IPS DF 6.9 (cell line): ENCODE measurements at places on chromosomes 12 and 14.

DNA sequence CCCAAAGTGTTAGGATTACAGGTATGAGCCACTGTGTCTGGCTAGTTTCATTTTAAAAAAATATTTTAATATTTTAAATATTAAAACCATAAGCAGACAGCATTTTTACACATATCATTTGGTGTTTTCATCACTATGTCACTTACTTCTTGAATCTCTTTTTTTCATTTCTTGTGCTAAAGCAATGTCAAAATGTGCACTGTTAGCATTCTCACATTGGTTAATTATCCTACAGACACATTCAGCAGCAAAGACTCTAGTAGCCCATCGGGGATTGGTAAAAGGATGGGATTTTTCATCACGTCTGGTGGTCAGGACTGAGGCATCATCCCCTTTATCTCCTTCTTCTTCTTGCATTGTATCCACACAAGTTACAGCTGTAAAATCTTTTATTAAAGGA is 96.9 kb downstream of the HEATR5A start:
- no peak for DNase-seq

GRCh38 chr12:76719171-76720041 is 44.5 kb upstream of the ZDHHC17 start:
- no peak for DNase-seq

DNA sequence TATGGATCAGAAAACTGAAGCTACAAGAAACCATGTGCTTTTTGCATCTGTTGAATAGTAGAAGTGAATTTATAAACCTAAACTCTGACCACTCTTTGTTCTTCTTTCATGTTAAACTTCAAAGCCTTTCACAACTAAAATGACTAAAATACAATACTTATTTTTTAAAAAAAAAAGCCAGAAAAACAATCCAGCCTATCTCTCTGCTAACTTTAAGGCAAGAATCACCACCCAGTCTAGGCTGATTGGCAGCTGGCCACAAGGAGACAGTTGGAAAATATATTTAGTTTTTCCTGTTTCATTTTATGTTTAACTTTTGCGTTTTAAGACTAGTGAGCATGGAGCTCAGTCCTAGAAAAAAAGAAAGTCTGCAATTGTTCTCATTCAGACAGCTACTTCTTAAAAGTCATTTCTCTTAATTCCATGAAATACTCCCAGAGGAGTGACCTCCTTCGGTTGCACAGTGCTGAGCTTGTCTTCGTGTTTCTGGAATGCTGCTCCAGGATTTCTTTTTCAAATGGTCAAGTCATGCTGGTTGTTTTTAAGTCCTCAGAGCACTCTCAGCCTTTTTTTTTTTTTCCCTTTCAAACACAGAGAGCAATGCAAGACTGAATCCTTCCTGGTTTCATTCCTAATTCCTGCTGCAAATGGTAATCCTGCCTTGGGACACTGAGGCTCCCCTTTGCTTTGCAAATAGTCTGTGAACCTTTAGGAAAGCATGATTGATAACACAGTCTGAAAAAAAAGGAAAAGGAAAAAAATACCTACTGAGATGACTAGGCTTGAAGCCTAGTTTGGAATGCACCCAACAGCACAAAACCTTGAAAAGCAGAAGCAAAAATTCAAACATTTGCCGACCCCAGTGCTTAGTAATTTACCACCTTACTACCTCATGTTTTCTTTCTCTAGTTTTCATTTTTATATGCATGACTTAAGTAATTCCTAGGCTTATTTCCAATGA is 233.3 kb upstream of the DAAM1 start:
- no peak for DNase-seq

- peak; percentile 29 for DNase-seq
These were observed 4.7 kb downstream of the ADCK1 start for GRCh38 chr14:77804592-77804991.

DNA sequence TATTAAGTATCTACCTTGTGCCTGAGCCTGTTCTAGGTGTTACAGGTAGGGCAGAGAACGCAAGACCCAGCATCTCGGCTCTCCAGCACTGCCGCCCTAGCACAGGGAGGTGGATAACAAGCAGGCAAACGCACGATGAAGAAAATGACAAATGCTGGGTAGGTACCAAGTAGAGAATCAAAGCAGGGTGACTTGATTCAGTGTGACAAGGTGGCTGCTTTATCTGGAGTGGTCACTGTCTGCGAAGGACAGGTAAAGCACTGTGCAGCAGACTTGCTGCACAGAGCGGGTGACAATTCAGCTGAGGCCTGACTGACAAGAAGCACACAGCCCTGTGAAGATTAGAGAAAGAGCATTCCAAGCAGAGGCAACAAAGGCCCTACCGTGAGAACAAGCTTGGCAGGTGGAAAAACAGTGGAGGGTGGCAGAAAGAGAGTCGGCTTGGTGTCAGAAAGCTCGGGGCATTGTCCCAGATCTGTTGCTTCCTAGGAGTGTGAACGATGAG is 12.9 kb downstream of the PRKCH start:
- DNase-seq, result no peak

DNA sequence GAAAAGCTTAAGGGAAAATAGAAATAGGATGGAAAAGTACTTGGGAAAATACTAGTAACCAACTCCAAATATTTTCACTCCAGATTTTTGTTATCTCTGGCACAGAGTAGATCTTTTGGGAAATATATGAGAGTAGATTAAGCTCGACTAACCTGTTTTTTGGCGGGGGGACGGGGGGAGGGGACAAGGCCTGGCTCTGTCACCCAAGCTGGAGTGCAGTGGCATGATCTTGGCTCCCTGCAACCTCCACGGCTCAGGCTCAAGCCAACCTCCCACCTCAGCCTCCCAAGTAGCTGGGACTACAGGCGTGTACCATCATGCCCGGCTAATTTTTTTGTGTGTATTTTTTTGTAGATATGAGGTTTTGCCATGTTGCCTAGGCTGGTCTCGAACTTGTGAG is 4.8 kb downstream of the DHRS7 start:
- no peak for DNase-seq

DNA sequence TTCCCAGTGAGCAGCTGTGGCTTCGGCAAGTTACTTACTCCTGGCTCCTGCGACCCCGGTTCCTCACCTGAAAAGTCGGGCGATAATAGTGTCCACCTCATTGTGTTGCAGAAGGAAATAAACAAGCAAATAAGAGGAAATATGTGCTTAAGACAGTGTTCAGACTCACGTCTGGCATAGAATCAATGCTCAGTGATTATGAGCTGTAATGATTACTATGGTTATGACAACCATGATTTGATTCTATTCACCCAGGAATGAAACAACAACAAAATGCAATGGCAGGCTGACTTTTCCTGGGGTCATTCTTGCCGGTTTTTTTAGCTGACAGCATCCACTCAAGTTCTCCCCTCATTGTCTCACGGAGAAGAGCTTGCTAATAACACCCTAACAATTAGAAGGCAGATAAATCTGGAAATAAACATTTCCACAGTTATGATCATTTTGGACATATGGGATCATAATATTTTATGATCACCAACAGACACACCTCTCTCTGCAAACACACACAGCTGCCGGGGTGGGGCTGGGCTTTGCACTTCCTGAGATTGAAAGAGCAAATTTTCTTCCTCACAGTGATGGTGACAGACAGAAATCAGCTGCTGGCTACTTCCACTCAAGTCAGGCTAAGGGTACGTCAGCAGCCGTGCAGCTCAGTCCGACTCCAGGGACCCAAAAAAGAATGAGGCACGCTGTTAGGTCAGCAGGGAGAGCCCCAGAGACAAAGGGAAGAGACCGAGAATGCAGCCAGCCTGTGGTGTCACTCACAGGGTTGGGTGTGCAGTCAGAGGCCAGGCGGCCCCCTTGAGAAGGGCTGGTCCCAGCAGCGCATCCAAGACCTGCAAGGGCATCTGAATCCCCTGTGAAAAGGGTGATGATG is 158.0 kb downstream of the RIMBP2 start:
- DNase-seq, result no peak
